ENCODE measurements at places on chromosomes 5 and 9.

DNA sequence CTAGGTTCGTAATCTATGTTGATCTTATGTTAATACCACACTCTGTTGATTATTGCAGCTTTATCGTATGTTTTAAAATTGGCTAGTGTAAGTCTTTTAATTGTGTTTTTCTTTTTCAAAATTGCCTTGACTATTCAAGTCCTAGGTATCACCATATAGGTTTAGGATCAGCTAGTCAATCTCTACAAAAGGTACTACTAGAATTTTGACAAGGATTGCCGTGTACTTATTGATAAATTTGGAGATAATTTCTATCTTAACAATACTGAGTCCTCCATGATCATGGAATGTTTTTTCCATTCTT, 117.9 kb upstream of the PRSS3 start:
- DNase-seq: no peak

- DNase-seq: peak; percentile 77
Observed at GRCh38 chr5:149434162-149435014, 55.3 kb upstream of the IL17B start.

GRCh38 chr5:73282383-73282782, 109.4 kb downstream of the TMEM174 start:
- no peak for DNase-seq

DNA sequence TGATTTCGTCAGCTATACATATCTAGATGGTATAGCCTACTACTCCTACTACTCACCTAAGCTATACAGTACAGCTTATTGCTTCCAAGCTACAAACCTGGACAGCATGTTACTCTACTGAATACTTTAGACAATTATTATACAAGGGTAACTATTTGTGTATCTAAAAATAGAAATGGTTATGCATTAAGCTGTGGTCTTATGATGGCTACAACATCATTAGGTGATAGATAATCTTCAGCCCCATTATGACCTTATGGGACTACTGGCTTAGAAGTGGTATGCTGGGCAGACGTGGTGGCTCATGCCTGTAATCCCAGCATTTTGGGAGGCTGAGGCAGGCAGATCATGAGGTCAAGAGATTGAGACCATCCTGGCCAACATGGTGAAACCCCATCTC, 40.2 kb downstream of the CERT1 start:
- DNase-seq: no peak

DNA sequence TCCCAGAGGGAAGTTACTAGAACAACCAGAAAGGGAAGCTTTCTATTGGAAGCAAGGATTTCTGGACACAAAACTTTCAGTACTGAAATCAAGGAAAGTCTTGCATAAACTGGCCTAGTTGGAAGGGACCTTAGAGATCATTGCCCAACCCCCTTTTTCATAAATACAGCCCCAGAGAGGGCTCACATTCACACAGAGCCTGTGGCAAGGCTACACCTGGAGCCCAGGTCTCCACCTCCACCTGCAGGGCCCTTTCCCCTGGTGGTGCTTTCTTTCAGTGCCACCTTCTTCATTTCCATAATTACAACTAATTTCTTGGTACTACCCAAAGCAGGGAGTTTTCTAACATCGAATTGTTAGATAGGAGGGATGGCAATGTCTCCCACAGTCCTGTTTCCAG, 85.7 kb downstream of the ADRB2 start:
- DNase-seq: no peak

GRCh38 chr5:133723126-133723525, 110.8 kb upstream of the FSTL4 start:
- DNase-seq: no peak

DNA sequence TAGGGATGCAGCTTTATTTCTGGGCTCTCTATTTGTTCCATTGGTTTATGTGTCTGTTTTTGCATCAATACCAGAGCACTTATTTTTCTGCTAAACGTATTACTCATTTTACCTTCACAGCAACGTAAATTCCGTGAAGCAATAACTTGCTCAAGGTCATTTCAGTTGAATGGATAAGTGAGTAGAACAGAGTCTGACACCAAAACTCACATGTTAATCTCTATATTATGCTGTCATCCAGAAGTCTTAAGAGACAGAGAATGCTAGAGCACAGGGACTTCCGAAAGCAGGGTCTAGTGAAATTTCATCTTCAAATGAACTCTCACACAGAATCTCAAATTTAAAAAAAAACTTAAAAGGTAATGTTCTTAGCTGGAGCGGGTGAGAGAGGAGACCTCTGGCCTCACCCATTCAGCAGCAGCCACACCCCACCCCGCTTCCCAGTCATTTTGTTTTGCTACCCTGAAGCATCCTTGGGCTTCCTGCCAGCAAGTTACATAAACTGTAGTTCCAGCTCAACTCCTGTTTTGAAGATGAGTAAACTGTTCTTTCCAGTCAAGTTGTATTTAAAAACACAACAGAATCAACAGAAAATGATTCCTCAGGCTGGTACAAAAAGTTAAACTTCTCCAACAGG, 69.3 kb downstream of the TRIM36 start:
- no peak for DNase-seq

DNA sequence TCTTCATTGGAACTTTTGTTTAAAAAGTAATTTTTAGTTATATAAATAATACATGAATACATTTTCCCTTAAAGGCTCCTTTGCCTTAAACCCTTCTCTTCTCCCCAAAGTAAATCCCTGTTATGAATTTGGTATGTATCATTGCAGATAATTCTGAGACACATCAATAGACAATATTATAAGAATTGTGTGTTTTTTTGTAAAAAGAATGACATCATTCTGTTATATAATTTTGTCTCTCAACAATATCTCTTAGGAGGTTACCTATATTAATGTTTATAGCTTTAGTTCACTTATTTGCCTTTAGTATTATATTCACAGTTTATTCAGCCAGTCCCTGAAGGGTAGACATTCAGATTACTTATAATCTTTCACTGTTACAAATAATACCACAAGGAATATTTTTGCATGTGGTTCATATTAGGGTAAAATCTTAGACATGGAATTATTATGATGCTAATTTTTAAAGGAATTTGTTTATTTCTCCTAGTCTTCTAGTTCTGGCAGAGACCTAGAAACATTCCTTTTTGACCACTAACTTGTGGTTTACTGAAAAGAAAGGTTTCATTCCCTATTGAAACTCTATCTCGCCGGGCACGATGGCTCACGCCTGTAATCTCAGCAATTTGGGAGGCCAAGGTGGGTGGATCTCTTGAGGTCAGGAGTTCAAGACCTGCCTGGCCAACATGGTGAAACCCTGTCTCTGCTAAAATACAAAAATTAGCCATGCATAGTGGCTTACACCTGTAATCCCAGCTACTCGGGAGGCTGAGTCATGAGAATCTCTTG, 105.6 kb downstream of the KCTD16 start:
- DNase-seq: no peak

GRCh38 chr5:58317808-58318207, 142.1 kb downstream of the PLK2 start:
- no peak for DNase-seq

GRCh38 chr5:66869347-66869746, 273.2 kb downstream of the MAST4 start:
- DNase-seq: no peak

- DNase-seq: no peak
Observed at GRCh38 chr5:51278539-51278938, 104.7 kb upstream of the ISL1 start.

GRCh38 chr5:119055294-119055693, 15.6 kb upstream of the DMXL1 start:
- no peak for DNase-seq
